Fibroblast of lung (primary cell): ENCODE measurements at places on chromosomes 5 and 9. TPM values are rescaled to one million over a fixed set of nuclear protein-coding genes. Genes with fewer than 3 reads are reported as not detected.
A peak's percentile ranks its signal among the peaks of the same experiment; 100 is the strongest.

- DNase-seq: peak; percentile 71
These were observed at the start of gene NCS1 for GRCh38 chr9:130172161-130172857. TSS of gene NCS1 (plus strand) at chr9:130172404. CDS start at chr9:130172664, 260 bp downstream.

SOHLH1 gene
- not detected in 2 replicates for total RNA-seq

- peak; percentile 73 for DNase-seq
These were observed 75.0 kb downstream of the ADAMTS12 start for GRCh38 chr5:33816791-33817190.

- DNase-seq: peak; percentile 43
These were observed 35.9 kb downstream of the RNF44 start for GRCh38 chr5:176501333-176501732.

DNA sequence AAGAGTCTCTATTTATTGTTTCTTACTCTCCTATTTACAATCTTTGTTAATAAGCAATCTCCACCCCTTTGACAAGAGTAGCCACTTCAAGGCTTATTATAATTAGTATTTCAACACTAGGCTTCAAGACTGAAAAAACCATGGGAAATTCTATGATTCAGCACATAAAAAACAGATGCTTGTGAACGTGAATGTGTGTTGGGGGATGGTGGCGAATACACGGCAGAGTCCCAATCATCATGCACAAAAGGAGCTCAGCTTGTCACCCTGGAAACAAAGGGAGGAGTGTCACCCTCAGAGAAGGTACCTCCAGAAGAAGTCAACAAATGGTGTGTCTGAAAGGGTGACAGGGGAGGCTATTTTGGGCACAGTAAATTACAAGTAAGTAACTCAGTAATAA is 157.2 kb upstream of the RETREG1 start:
- DNase-seq: peak; percentile 29

DNA sequence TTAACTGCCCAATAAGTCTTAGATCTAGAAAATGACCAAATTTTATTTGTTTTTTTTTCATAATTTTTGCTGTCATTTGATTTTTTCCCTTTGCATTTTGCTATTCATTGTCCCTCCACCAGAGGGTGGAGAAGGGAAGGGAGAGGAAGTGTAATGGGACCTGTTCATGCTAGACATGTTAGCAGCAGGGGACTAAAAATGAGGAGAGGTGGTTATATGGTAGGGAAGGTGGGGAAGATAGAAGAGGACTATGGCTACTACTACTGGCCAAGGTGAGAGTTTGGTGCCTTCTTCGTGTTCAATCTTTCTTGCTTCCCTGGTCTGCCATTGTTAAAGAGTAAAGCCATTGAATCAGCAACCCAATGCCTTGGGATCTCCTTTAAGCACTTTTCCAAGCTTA is 6.4 kb downstream of the GRIA1 start:
- DNase-seq: peak; percentile 68

PIP5KL1 gene
- 0.77 and 2.5 TPM in 2 replicates for total RNA-seq

CDH6 gene
- total RNA-seq: 9.8 and 10.4 TPM in 2 replicates

- DNase-seq: peak; percentile 39
These were observed 911 bp upstream of the PIK3R1 start for GRCh38 chr5:68214482-68215207.

DNA sequence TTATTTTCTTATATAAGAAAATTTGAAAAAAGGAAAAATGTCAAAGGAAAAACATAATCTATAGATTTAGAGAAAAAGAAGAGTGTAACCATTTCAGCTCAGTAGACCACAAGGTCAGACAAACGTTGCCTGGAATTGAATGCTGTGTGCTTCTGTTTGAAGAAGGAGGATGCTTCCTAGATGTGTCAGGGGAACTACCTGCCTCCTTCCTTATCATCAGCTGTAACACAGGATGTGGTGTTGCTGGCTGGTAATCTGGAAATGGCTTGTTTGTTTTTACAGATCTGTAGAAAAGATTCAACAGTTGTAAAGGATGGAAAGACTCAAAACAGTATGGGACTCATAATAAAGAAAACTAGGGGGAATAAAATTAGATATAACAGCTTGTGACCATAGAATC is 160.7 kb upstream of the MEF2C start:
- DNase-seq: no peak

ASPN gene
- total RNA-seq: 10.4 and 10.5 TPM in 2 replicates

TMCO6 gene
- total RNA-seq: 13.6 and 18.0 TPM in 2 replicates

PLEKHG4B gene
- total RNA-seq: under 0.01 TPM in 1 of 2 replicates, not detected in the other

DNA sequence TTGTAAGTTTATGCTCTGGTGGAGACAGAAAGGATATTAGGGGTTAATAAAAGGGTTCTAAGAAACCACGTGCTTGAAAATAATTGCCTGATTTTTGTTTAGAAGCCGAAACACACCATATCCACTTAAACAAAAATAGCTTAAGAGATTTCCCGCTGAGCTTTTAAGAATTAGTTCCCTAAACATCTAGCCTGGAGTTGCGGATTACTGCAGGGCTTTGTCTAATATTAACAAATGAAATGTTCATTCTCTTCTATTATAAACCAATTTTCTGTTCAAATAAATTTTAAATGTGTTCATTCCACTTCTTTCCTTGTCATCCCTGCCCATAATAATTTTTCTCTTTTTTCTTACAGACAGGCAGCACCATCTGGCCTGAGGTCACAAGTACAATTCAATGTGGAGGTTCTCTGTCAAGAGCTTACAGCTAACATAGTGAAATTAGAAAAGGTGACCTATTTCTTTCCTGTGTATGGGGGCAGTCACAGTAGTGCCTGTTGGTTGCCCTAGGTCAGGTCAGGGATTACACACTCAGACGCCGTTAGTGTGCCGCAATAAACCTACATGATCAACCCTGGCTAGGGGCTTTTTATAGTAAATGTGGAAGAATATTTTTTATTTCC is 65.3 kb downstream of the GRAMD2B start:
- no peak for DNase-seq

GPR150 gene
- total RNA-seq: under 0.01 and 0.33 TPM in 2 replicates

DNA sequence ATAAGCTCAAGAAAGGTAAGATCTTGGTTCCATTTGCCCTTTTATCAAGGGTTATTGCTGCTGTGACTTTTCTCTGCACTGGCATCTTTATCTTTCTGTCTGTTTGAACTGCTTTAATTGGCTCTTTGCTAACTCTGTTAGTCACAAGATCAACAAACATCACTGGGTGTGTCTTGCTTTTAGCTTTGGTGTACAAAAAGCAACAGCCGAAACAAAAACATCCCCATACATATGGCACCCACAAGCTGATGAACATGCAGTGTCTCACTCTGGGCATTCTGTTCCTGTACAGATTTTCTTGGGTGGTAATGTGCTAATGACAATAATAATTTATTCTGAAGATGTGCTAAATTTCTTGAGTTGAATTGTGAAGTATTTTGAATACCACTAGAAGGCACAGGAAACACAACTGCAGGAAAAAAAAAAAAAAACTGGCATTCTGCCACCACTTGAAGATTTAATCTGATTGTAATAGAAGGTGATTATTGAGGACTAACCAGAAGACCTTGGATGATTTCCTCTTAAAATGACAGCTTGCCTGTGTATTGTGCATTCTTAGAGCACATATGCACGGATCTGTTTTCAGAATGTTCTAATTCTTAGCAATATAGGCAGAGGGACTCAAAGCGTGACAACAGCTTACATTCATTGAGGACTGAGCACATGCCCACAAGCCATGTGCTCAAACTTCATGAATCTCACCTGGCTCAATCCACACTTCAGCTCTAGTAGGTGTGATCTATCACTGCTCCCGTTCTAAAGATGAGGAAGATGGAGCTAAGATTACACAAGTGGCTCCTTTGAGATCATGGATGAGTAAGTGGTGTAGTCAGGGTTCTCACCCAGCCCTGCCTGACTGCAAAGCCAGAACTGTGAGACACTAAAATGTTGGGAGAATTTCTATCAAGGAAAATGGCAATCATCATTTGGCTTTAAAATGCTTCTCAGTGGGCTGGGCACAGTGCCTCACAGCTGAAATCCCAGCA is 96.4 kb downstream of the EBF1 start:
- DNase-seq: peak; percentile 89

GEMIN5 gene
- 12.1 and 13.1 TPM in 2 replicates for total RNA-seq

TXNDC8 gene
- not detected in 2 replicates for total RNA-seq

PLCXD3 gene
- total RNA-seq: 0.26 and 1.3 TPM in 2 replicates

ZDHHC12 gene
- 19.8 and 39.0 TPM in 2 replicates for total RNA-seq

PLAC8L1 gene
- total RNA-seq: not detected in 2 replicates

DNA sequence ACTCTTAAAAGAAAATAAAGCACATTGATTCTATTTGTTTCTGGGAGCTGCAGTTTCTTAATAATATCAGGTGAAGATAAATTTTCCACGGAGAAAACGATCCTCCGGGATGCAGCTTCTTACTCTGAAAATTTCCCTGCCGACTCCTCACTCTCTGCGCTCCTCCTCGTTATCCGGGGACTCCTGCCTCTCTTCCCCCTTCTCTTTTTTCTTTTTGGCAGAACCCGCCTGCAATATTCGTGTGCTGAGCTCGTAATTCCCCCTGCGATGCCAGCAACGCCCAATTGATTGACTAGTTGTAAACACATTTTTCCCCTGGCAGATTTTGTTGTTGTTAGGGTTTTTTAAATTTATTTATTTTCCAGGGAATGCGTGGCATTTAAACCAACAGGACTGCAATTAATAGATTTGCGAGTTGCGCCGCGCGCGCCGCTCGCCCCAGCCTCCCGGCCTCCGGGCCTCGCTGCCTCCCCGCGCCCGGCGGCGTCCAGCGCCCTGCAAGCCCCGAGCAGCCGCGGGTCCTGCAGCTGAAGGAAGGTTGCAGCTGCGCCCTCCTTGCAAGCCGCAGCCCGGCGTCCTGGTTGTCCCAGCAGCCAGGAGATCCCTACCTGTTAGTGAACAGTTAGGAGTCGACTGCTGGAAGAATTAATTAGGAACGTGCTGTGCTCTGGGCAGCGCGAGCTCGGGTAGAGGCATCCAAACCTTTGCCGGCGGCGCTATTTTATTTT is 2.2 kb downstream of the NTNG2 start:
- no peak for DNase-seq

AJM1 gene
- total RNA-seq: 1.7 and 1.8 TPM in 2 replicates

DNA sequence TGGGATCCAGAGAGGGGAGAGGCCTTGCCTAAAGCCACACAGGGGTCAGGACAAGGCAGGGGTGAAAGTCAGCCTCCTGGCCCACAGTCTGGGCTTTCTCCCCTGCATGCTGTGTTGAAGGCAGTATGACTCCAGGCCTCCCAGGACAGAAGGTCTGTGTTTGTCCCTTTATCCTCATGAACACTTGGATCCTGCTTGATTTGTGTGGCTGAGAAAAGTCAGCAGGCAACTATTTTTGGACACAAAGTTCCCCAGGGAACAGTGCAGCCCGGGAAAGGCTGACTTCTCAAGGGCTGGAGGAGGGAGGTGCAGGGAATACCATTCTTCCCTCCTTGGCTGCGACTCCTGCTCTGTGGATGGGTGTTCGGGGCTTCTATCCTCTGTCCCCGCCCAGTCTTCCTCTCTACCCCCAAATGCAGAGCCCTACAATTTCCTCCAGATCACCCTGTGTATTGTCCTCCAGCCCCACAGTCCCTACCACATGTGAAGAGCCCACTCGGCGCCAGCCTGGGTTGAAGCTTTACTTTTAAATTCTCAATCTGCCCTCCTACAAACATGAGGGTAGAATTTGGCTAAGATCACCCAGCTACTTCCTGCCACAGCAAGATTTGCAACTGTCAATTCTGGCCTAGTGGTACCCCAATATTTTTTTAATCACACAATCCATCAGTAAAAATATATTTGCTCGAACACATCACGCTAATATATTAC is 4.1 kb downstream of the AKNA start:
- peak; percentile 27 for DNase-seq

ELOVL7 gene
- total RNA-seq: under 0.01 and 0.26 TPM in 2 replicates

DNA sequence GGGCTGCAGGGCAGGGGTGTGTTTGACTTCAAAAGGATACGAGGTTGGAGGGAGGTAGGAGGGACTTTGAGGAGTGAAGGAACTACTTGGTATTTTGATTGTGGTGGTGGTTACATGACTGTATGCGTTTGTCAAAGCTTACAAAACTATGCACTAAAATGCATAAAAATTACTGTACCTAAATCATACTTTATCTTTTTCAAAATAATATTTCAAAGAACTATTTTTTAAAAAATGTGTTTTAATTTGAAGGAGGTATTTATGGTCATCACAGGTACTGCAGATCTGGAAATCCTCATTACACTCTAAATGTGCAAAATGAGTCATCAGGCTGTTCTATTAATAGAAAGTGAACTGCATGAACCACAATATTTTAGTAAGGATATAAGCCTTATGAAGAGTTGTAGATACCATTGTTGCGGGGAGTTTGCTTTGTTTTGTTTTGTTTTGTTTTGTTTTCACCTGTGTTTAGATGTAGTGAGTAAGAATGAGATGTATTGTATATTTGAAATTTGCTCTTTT is 116.9 kb downstream of the ARRDC3 start:
- DNase-seq: peak; percentile 80

DNA sequence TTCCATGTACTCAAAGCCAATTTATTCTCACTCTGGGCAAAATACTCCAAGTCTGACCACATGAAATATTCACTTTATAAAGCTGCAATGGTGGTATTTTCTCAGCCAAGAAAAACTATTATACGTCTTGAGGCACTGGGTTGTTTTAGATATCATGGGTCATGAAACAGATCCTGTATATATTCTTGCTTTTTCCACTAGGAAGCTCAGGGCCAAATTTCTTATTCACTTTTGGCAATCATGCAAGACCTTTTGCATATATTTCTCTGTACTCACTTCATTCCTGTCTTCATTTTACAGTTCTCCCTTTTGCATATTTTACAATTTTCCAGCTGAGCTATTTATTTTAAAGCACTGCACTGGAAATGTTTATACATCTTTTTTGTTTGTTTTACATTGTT is 49.8 kb downstream of the GABBR2 start:
- DNase-seq: peak; percentile 90

- peak; percentile 73 for DNase-seq
These were observed 36.9 kb downstream of the SCAI start for GRCh38 chr9:125106285-125106893.

DNA sequence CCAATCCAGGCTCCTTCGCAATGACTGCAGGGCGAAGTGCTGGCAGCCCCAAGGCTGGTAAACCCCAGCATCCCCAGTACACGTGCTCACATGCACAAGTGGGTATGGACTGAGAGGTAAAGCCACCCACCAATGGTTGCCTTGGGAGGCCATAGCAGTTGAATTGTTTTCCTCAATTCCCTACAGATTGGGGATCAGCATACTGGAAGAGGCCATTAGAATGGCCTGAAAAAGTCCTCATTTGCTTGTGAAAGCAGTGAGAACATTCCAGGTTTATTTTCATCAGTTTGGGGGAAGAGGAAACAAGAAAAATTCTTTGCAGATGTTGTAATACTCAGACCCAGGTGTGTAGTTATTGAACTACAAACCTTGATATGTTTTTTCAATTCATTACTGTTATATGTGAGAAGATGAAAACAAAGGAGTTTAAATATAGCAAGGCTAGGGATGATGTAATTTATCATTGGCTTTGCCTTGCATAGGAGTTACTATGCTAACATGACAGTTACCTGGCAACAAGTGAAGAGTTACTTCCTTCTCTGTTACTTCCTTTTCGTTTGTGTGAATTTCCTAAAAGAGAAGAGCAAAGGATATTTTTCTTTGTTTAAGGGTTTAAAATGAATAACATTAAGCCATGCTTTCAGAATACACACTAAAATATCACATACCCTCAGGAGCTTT is 36.4 kb downstream of the MTMR12 start:
- DNase-seq: peak; percentile 24

GRCh38 chr9:113888336-113888735 is 12.2 kb downstream of the ZNF618 start:
- DNase-seq: no peak

PALM2AKAP2 gene
- 6.9 and 9.9 TPM in 2 replicates for total RNA-seq

- peak; percentile 95 for DNase-seq
These were observed 34.1 kb downstream of the HMGXB3 start for GRCh38 chr5:150034662-150035061.
